ENCODE measurements at places on chromosomes 2 and 18.
A peak's percentile ranks its signal among the peaks of the same experiment; 100 is the strongest.

DNA sequence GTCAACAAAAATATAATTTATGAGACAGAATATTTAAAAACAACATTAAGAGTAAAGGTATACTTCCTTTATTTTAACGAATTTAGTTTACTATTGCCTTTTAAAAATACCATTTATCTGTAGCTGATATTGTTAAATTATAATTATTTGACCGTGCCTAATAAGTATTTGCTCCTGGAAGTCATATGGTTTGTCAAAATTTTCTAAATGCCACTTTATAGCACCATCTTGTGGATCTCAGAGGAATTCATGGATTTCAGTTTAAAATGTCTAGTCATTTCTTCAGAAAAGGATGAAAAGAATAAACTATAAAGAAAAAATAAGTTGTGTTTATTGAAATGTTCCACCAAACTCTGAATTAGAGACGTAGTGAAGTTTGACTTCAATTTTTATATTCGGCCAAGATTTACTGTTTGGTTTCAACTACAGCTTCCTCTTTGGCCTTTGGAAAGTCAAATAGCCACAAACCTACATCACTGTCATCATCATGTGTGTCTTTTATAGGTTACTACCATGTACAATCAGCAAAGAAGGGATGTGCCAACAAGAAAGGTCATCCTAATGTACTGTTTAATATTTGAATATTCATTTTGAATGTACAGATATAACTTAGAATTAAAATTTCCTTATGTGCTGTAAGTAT, 10.3 kb upstream of the FTCDNL1 start:
- DNase-seq: no peak

GRCh38 chr2:30709516-30709915, 97.7 kb downstream of the CAPN13 start:
- no peak for DNase-seq

GRCh38 chr2:181879295-181879694, 12.2 kb upstream of the ITPRID2 start:
- DNase-seq: no peak

DNA sequence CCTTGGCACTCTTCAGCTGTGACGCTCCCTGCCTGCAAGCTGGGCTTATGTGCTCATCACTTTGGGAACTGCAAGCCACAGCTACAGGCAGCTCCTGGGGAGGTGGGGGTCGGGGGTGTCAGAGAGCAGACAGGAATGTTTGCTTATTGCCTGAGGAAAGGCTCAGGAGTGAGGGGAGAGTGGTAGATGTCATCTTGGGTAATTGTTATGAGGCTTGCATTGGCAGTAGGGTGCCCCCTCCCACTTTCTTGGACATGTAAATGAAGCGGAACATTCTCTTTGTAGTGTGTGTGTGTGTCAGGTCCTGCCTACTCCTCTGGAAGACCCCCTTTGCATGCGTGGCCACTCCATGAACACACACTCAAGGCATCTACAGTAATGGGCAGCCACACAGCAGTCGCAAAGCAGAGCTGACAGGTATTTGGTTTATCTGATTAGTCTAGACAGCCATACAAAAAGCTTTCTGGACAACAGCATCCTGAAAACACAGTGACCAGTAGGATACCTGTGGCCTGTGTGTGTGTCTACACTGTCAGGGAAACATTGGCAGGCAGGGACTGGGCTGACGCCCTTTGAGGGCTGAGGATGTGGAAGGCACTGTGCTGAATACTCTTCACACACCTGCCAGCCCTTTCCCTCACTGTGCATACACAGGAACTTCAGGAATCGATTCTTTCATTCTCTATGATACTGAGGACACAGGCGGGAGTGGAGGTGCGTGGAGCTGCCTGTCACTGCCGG, 17.1 kb upstream of the MC2R start:
- no peak for DNase-seq

DNA sequence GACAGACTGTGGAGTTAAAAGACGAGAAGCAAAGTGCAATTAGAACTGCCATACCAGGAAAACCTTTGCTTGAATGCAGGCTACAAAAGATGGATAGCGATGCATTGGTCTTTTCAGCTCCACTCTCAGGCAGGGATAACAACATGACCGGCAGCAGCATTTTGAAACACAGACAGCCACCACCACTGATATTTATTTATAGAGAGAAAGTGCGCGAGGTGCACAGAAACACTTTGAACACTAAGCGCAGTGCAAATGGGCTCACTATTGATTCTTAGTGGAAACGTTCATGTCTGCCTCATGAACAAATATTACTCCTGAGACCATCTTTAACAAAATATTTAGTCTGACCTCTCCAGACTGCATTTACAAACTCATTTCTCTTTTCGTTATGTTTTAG, 32.9 kb downstream of the CAVIN2 start:
- DNase-seq: no peak

- DNase-seq: no peak
These were observed 28.9 kb downstream of the ZNF532 start for GRCh38 chr18:58893388-58894099.

- DNase-seq: no peak
These were observed 38.1 kb downstream of the AFTPH start for GRCh38 chr2:64562148-64562784.

- no peak for DNase-seq
These were observed 97.8 kb downstream of the TMEM18 start for GRCh38 chr2:579351-579886.

DNA sequence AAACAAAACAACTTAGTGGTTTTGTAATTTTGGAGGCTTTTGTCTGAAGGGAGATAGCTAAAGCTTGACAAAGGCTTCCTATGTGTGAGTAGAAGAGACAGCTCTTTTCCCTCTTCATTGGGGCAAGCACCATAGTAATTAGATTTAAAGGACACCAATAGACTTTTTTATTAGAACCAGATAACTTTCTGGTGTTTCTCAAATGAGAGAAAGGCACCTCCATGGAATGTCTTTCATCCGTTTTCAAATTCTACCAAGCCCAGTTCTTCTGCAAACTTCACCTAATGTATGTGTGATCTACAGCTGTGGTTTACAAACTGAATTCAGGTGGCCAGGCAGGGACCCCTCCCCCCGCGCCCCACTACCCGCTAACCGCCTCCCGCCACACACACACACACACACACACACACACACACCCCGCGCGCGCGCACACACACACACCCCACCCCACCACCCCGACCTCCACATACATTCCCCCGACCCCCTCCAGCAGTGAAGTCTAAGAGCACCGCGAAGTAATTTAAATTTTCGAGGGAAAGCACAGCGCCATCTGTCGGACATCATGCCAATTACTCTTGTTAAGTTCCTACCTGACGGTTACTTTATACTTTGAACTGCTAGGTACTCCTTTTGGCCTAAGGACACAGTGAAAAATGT, 31.6 kb upstream of the PPP1R1C start:
- peak; percentile 30 for DNase-seq

DNA sequence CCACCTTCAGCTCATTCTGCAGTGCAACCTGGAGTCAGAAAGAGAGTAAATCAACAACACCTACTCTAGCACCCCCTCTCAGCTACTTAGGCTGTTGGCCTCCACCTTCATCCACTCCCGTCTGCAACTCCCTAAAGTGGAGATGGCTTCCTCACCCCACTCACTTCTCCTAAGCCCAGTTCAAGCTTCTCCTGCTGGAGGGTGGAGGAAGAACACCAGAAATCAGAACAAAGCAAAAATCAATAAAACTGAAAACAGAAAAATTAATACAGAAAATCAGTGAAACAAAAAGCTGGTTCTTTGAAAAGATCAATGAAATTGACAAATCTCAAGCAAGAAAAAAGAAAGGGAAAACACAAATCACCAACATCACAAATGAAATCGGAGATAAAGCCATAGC, 191.7 kb downstream of the ANAPC1 start:
- no peak for DNase-seq

- DNase-seq: no peak
These were observed 36.6 kb upstream of the PRLH start for GRCh38 chr2:237529452-237530402.

DNA sequence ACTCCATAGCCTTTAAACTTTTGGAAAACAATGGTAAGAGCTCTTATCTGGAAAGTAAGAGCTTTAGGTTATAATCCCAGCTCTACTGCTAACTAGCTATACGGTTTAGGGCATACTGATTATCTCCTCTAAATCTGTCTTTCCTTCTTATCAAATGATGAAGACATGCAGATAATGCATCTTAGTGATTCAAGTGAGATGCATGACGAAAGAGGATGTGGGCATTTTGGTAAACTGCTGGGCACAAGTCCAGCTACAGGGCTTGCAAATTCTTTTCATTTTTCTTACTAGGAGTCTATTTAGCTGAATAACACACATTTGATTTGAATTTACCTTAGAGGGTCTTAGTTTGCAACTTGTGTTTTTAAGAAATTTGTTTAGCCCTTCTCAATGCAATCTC, 1604.8 kb upstream of the ZEB2 start:
- no peak for DNase-seq

- DNase-seq: no peak
These were observed 69.1 kb downstream of the TACR1 start for GRCh38 chr2:75130171-75130570.

- DNase-seq: no peak
These were observed 35.1 kb downstream of the LOXHD1 start for GRCh38 chr18:46621871-46622270.

DNA sequence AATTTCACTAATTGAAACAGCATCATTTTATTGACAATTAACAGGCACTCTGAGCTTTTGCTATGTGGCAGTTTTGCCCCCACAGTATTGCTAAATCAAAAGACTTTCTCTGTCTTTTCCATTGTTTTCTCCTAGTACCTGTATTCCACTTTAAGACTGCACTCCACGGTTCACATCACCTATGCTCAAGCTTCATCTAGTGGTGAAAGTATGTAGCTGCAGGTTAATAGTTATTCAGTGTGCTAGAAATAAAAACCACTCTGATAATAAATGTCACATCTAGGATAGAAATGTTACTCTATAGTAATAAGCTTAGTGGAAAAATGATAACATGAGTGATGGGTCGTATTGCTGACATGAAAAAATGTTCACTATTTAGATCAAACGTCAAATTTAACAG, 24.6 kb downstream of the ARL6IP6 start:
- no peak for DNase-seq

DNA sequence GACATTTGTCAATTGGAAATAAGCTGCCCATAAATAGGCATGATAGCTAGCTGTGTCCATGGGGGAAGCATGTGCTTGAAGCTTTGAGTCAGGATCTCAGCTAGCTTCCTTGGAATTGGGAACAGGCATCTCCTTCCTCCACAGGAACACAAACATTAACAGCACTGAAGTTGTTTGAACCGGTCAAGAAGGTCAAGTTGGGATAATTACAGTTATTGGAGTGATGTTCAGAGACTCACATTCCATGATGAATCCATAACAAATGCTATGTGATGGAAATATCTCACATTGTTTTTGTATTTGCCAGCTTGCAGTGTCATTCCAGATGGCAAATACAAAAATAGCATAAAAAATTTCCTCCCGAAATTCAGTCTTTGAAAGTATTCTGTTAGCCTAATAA, 347.6 kb upstream of the SMIM21 start:
- DNase-seq: no peak

DNA sequence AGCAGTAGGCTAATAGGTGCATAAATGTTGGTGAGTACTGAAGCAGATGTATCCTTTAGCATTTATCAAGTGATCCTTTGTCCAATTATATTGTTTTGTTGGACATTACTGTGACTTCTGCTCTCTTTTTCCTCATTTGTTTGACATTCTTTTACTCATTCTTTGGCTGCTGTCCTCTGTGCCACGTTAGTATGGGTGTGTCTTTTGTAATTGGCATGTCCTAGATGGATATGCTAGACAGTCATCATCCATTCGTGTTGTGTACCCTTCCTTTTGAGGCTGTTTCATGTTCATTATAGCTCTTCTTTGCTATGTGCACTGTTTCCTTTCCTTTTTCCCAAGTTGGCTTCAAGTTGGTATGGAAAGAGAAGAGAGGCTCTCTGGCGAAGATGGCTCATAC, 284.7 kb downstream of the CYP26B1 start:
- DNase-seq: no peak

GRCh38 chr2:238528953-238529781, 102.4 kb downstream of the ASB1 start:
- DNase-seq: peak; percentile 24

GRCh38 chr2:171327043-171327496, 106.7 kb downstream of the METTL8 start:
- DNase-seq: no peak

DNA sequence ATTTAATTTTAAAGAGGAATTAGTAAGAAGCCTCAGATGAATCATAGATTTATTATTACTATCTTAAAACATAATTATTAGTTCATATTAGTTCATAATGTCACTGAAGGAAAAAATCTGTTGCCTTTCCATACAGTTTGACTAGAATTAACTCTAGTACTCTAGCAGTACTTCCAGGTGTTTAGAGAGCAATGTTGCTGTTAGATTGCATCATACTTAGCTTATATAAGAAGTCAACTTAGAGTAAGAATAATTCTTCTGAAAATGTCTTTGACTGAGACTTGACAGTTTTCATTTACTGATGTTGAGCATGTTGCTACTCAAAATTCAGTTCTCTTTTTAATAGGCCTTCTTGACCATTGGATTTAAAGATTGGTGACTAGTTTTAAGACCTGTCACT, 4.7 kb downstream of the RAB3GAP1 start:
- no peak for DNase-seq

GRCh38 chr2:6967301-6967700, 50.1 kb downstream of the RNF144A start:
- DNase-seq: no peak

DNA sequence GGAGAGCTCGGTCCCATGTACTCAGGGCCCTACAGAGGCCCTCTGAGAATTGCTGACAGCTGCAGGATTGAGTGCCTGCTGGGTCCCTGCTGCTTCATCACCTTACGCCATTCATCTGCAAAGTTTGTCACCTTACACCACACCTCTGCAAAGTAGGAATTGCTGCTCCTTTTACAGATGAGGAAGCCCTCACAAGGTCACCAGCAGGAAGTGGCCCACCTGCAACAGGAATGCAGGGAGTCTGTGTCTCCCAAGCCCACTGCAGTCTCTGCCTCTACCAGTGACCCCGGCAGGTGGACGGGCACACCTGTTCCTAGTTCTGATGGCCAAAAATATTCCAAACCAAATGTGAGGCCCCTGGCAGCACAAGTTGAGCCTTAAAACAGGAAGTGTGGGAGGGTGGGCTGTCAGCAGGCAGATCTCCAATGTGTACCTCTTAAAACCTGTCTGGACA, 441.4 kb downstream of the NBAS start:
- DNase-seq: no peak

- no peak for DNase-seq
These were observed 592 bp upstream of the METAP1D start for GRCh38 chr2:171999161-171999560.
